Activated T-cell treated with anti-CD3 and anti-CD28 coated beads for 4 hours (primary cell): ENCODE measurements at places on chromosomes 3 and 15.

DNA sequence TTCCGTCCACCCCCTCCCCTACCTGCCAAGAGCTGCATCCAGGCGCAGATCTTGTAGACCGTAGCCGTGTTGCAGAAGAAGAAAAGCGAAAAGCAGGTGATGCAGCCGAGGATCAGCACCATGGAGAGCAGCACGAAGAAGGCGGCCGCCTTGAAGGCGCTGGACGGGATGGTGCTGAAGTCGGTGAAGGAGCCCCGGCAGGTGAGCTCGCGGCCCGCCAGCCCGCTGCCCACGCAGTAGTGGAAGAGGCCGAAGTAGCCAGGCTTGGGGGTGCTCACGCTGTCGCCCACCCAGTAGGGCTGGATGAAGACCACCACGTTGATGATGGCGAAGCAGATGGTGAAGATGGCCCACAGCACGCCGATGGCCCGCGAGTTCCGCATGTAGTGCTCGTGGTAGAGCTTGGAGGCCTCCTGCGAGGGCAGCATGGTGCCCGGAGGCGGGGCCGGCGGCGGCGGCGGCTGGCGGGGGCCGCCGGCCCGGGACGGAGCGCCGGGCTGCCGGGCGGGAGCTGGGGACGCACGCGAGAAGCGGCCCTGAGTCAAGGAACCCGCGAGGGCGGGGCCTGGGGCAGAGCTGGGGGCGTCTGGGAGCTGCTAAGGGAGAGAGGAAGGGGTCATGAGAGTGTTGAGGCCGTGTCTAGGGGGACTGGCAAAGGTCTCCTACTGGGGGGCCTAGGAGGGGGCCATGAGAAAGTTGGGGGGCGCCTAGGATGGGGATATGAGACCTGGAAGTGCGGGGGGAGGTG is 1.2 kb downstream of the LHFPL4 start:
- no peak for DNase-seq

GRCh38 chr3:197195326-197195725 is 103.1 kb downstream of the DLG1 start:
- no peak for DNase-seq

- peak; percentile 20 for DNase-seq
Observed at GRCh38 chr15:34241376-34242330, 16.8 kb downstream of the EMC4 start.

- DNase-seq: no peak
Observed at GRCh38 chr3:189848395-189849040, 217.3 kb downstream of the TP63 start.

DNA sequence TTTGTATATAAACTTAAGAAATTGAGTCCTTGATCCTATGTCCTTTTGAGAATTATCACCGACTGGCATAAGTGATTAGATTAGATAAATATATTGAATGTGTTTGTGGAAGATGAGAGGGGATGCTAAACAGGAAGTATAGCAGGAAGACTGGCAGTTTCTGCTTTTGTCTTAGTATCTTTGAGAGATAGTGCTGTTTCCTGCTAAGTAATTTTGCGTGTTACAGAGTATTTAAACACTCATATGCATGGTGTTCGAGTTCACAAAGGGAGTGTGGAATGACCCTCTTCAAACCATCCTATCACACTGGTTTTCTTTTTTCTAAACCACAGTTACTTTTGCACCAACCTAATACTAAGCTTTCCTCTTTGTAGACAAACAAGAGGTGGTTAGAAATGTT is 106.0 kb downstream of the KLHL25 start:
- no peak for DNase-seq

- no peak for DNase-seq
Observed at GRCh38 chr3:129230311-129231019, 18.9 kb upstream of the COPG1 start.

- DNase-seq: no peak
Observed at GRCh38 chr3:184604615-184605290, 43.2 kb downstream of the EPHB3 start.

DNA sequence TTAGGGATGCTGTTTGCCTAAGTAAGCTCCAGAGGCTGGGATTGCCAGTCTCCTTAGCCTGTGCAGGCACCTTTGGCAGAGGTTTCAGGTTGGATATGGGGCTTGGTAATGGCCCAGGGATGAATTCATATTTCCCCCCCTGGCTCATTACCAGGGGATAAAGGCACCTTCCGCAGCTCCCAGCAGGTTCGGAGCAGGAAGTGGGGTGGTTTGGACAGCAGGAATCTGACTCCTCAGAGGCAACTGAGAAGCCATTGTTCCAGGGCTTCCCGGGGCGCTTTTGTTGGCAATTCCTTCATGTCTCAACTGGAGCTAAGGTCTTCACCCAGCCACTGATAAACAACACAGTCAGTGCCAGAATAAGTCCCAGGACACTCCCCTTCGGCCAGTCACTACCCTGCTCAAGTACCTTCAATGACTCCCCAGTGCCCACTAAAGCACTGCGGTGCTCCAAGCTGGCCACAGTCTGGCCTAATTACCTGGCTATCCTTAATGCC is 85.3 kb upstream of the SLC6A6 start:
- DNase-seq: no peak

DNA sequence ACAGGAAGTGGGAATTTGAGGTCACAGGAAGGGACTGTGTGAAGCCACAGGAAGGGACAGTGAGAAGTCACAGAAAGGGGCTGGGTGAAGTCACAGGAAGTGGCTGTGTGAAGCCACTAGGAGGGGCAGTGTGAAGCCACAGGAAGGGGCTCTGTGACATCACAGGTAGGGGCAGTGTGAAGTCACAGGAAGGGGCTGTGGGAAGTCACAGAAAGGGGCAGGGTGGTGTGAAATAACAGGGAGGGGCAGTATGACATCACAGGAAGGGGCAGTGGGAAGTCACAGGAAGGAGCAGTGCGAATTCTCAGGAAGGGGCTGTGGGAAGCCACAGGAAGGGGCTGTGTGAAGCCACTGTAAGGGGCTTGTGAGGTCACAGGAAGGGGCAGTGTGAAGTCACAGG is 35.8 kb downstream of the GASK1A start:
- no peak for DNase-seq

- no peak for DNase-seq
Observed at GRCh38 chr15:76626611-76627010, 278.5 kb downstream of the SCAPER start.

- DNase-seq: no peak
Observed at GRCh38 chr3:126304704-126305103, 52.5 kb downstream of the KLF15 start.

- no peak for DNase-seq
Observed at GRCh38 chr3:115211810-115212492, 64.9 kb upstream of the ZBTB20 start.

- no peak for DNase-seq
Observed at GRCh38 chr3:33026267-33026666, 70.7 kb downstream of the GLB1 start.

- no peak for DNase-seq
Observed at GRCh38 chr3:14145236-14145635, 20.4 kb downstream of the TMEM43 start.

- DNase-seq: no peak
Observed at GRCh38 chr3:4531478-4532025, 38.4 kb downstream of the ITPR1 start.

DNA sequence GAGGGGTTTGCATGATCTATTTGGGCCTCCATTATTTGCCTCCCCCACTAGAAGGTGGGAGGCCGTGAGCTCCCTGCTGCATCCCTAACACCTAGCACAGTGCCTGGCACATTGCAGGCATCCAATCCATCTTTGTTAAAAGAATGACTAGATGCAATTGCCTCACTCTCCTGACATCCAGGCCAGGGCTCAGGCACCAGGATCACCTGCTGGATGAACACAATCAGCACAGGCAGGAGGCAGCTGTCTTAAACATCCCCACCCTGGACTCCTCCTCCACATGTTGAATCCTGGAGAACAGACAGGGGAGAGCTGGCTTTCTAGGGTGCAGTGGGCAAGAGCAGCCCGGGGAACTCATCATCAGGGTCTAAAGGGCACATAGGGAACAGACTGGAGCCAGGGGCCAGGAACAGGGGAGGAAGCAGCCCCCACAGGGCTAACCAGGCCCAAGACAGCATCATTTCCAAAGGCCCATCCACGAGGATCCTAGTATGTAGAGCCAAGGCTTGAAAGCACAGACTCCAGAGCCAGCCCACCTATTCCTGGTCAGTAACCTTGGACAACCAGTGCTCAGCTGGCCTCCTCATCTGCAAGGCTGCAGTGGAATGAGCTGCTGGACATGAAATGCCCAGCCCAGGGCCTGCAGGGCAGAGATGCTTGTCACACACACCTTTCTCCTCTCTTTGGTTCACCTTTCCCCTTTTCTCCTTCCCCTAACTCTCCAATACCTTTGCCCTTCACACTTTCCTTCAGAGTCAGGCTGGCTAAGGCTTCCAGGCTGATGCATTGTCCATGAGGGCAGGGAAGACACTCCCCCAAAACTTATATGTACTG is 254.4 kb upstream of the TLE3 start:
- no peak for DNase-seq

GRCh38 chr3:126291537-126291936 is 65.7 kb downstream of the KLF15 start:
- no peak for DNase-seq

DNA sequence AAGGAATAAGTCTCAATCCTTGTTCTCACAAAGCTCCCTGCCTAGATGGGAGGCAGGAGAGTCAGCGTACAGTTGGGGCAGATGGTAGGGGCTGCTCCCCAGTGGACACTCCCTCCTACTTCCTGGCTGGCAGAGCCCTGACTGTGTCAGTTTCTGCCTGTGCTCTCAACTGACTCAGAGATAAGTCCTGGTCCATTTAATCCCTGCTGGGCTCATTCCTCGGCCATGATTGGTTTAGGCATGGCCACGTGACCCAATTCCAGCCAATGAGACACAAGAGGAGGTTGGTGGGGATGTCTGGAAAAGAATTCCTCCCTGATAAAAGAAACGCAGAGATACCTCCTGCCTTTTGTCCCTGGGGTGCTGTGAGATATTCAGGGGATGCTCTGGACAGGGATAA is 118.1 kb upstream of the SLC6A11 start:
- DNase-seq: no peak

DNA sequence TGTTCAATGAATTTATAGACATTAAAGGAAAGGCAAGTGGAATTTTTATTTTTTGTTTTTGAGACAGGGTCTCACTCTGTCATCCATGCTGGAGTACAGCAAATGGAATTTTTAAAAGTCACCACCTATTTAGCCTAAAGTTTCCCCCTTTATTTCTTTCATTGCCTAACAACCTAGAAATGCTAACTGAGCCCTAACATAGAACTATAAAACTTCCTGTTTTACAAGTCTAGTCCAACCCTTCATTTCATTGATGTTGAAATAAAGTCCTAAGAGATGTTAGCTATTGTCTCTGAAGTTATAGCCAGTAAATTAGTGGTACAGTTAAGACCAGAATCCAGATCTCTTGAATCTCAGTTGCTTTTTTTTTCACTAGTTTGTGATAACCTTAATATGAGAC is 39.0 kb downstream of the MAPK6 start:
- no peak for DNase-seq

- DNase-seq: no peak
Observed at GRCh38 chr3:81268526-81268925, 492.9 kb downstream of the GBE1 start.

- no peak for DNase-seq
Observed at GRCh38 chr3:57497904-57498303, 46.2 kb downstream of the DNAH12 start.

DNA sequence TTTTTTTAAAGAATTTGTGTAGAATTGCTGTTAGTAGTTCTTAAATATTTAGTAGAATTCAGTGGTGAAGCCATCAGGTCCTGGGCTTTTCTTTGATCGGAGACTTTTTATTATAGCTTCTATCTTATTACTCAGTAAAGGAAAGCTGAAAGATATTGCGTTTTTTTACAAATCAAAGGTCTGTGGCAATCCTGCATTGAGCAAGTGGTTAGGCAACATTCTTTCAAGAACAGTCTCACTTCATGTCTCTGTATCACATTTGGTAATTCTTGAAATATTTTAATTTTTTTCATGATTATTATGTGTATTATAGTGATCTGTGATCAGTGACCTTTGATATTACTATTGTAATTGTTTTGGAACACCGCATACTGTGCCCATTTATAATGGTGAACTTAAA is 140.8 kb downstream of the UNC13C start:
- no peak for DNase-seq

DNA sequence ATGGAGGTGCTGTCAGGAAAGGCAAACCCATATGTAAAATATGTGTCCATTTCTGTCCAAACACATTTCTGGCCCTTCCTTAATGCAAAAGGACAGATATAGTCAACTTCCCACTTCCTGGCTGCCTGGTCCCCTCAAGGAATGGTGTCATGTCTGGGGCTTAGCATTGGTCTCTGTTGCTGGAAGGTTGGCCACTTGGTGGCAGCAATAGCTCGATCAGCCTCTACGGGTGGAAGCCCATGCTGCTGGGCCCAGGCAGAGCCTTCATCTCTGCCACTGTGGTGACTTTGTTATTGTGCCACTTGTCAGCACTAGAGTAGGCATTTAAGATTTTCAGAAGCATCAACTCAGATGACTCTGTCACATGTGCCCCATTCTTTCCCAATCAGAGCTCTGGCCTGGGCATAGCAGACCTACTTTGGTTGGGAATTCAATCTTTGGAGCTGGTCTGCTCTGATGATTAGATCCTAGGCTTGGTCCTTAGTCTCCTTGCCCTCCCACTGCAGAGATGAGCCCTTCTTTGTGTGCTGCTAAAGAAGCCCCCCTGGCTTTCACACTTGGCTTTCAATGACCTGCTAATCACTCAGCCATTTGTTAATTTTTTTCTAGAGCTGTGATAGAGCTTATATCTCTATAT is 51.0 kb upstream of the SPSB4 start:
- DNase-seq: no peak

- DNase-seq: no peak
Observed at GRCh38 chr3:2967871-2968270, 142.3 kb downstream of the IL5RA start.

- DNase-seq: no peak
Observed at GRCh38 chr3:62159709-62160092, 213.6 kb downstream of the FEZF2 start.

DNA sequence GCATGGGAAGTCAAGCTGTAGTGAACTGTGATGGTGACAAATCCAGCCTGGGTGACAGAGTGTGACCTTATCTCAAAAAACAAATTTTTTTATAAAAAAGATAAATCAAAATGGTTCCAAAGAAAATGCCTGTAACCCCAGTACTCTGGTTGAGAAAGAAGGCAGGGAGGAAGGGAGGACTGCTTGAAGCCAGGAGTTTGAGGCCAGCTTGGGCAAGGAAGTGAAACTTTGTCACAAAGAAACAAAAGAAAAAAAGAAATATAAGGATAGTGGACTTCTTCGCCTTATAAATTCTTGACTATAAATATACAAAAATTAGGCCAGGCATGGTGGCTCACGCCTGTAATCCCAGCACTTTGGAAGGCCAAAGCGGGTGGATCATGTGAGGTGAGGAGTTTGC is 34.1 kb downstream of the SMARCC1 start:
- no peak for DNase-seq

GRCh38 chr3:107772016-107772415 is 249.3 kb downstream of the BBX start:
- DNase-seq: no peak

DNA sequence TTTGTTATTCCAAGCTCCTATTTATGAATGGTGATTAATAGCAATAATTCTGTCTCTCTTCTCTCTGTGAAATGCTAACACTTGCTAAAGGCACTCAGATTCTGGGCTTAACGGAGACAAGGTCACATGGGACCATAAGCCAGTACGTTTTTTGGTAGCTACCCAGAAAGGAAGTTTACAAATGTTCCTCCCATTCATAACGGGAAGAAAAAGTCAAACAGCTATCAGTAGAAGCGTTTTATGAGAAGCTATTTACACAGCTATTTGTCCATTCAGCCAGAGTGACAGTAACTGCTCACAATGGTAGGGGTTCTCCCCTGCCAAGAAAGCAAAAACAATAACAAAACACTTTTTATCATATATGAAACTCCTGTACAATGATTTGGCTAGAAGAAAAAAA is 51.5 kb downstream of the ZMAT3 start:
- DNase-seq: no peak

- no peak for DNase-seq
Observed at GRCh38 chr3:38646062-38646461, 3.4 kb downstream of the SCN5A start.
